Type B pancreatic cell (in vitro differentiated cells): ENCODE measurements at places on chromosomes 11 and 22. TPM values are rescaled to one million over a fixed set of nuclear protein-coding genes. Genes with fewer than 3 reads are reported as not detected.

The RTN4RL2 gene
- 8.6 and 10.4 TPM in 2 replicates for total RNA-seq

The FAM83F gene
- total RNA-seq, result 12.4 and 37.5 TPM in 2 replicates

The ZDHHC24 gene
- total RNA-seq, result 8.7 and 12.7 TPM in 2 replicates

The MAML2 gene
- total RNA-seq, result 20.8 and 33.6 TPM in 2 replicates

The FOLR2 gene
- total RNA-seq, result not detected in 2 replicates

The OR10D3 gene
- 0.26 TPM in 1 of 2 replicates, not detected in the other for total RNA-seq

The MYBPC3 gene
- total RNA-seq, result 0.40 and 1.8 TPM in 2 replicates

The PAX6 gene
- 18.9 and 23.8 TPM in 2 replicates for total RNA-seq

The OR5D16 gene
- not detected in 2 replicates for total RNA-seq

The YAP1 gene
- total RNA-seq, result 183 and 199 TPM in 2 replicates

The SSTR3 gene
- total RNA-seq, result 2.4 and 3.4 TPM in 2 replicates

GRCh38 chr11:126494831-126495230 is 139.3 kb downstream of the ST3GAL4 start:
- DNase-seq, result no peak

DNA sequence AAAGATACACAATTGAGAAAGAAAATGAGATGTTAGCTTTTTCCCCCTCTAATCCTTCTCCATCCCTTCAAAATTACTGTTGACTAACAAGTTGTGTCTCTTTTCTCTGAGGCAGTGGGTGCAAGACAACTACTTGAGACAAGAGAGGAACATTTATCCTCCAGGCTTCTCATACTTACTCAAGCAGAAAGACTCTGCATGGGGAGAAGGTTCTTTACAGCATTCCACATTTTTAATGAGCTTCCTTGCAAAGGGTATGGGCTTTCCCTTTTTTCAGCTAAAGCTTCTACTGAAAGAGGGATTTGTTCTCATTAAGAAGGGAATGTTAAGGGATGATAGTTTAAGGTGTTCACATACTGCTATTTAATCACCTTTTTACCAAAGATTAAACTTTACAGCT is 47.8 kb downstream of the PAX6 start:
- no peak for DNase-seq

DNA sequence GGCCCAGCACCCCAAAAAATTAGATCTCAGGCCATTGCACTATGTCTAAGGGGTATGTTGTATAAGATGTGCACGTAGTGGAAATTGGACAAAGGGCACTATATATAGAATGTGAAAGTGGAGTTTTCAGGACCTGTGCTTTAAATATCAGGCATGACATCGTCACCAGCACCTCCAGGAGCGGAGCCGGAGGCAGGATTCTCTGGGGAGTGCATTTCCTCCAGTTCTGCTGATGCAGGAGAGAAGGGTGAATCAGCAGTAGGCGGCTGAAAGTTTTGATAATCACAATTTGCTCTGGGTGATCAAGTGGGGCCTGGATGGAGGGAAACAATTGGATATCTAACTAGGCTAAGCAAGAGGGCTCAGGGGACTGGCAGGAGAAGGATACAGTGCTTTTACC is 69.1 kb upstream of the NTM start:
- DNase-seq, result no peak

DNA sequence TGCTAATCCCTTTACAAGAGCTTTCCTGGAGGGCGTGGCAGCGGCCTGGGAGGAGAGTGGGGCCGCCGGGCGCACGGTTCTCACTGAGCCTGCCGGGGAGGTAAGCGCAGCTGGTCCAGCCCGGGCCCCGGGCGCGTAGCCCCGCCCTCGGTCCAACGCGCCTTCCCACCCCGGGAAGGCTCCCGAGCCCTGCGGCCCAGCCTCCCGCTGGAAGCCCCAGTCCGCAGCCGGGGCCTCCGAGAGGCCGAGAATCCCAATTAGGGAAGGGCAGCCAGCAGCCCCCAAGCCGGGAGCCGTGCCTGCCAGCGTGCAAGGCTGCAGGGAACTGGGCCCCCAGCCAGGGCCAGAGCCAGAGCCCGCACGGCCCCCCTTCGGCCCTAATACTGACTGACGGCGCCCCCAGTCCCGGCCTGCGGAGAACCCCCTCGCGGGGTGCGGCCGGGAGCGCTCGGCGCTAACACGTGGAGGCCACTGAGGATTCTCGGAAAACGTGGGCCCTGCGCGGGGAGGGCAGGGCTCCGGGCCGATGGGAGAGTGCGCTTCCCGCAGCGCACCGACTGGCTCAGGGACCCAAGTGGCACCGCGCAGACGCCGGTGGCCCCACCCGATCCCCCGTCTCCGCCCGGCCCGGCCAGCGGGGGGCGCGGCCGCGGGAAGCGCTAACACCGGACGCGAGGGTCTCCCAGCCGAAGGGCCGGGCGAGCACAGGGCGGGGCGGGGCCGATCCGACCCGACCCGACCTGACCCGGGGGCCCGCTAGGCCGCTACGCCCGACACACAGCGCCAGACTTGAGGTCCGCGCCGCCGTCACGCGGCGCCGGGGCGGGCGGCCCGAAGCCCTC is 5.7 kb downstream of the ZFTA start:
- peak; percentile 71 for DNase-seq

DNA sequence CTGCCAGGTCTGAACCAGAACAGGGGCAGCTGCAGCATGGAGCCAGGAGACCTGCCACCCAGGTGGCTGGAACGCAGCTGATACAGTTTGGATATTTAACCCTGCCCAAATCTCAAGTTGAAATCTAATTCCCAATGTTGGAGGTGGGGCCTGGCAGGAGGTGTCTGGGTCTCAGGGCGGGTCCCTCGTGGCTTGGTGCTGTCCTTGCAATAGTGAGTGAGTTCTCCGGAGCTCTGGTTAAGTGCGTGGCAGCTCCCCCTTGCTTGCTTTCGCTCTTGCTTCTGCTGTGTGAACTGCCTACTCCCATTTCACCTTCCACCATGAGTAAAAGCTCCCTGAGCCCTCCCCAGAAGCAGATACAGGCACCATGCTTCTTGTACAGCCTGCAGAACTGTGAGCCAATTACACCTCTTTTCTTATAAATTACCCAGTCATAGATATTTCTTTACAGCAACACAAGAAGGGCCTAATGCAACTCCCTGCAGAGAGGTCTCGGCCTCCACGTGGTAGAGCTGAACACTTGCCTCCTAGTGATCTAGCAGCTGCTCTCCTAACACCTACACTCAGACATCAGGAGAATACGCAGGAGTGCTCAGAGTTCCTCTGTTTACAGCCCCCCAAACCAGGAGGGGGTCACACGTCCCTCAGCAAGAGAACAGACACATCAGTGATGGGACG is 203.7 kb downstream of the CTTN start:
- no peak for DNase-seq

GRCh38 chr11:96111308-96111707 is 187.4 kb upstream of the MTMR2 start:
- DNase-seq, result no peak

DNA sequence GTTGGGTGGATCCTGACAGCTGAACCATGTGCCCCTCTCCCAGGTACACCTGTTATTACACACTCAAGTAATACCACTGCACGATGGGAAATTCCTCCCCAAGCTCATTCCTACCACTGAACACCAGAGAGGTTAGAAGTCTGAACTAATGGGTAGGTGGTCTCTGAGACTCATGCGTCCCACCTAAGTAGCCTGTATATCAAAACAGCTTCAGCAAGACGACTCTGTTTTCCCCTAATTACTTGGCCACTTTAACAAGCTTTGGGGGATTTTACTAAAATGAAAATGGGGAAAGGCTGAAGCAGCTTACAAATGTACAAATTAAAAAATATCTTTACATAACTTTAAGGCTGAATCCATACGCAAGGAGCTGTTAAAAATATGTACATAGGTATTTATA is 29.4 kb downstream of the LGR4 start:
- DNase-seq, result no peak

DNA sequence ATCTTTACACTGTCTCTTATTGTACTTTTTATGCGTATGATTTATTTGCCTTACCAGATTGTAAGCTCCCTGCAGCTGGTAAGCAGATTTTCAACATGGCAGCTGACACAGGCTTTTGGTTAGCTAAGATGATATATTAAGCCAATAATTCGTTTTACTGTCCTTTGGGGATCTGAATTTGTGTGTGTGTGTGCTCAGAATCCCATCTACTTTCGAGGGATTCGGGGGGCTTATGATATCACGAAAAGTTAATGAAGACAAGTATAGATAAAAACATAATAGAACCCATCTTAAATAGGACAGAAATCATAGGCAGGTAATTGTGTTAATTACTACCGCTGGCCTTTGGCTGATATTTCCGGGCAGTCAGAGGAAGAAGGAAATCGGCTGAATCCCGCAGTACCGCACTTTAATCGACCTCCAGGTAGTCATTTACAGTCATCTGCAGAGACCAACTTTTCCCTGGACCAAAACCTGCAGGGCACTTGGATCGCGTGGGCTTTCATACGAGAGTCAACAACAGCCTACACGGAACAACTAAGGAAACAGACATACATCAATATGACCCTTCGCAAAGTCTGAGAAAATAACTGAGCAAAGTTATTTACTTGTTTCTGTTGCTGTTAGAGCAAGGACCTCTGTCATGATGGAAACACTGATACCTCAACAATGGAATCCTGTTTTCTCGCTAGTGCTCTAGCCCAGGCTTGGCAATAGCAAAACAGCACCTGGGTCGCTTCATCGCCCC is 802 bp downstream of the KBTBD3 start:
- DNase-seq, result no peak

- no peak for DNase-seq
Observed at GRCh38 chr11:106624377-106624776, 393.9 kb downstream of the GUCY1A2 start.

- DNase-seq, result no peak
Observed at GRCh38 chr22:45212306-45212709, 28.4 kb downstream of the KIAA0930 start.

DNA sequence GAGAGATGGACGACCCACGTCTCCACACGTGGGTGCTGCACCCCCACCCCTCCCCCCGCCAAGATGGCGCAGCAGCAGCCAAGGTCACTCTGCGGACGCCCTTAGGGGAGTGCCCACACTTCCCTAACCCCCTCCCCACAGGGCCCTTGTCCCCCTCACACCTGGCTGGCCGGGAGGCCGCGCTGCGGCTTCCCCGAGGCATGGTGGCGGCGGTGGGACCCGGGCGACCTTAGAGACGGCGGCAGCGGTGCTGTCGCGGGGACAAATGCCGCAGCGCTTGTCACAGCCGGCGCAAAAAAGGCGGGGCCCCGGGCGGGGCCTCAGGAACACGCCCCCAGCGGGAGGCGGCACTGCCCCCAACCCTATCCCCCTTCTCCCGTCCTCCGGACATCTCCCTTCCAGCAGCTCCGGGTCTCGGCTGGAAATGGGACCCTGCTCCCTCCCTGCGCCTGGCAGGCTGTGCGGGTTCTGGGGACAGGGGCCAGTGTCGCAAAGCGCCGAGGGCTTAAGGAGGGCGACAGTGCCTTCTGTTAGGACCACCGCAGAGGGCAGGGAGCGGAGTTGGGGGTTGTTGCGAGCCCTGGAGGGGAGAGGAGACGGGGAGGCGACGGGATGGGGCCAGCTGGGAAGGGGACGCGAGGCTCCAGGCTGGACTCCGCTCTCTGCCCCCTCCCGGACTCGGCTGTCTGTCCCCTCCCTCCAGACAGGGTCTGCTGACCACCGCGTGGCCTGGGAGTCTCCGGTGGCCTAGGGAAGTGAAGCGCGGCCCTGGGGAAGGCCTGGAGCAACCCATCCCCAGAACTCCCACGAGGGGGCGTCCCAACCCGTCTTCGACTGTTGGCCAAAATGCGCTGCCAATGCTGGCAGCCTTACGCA is at the start of gene CHCHD10:
Gene CHCHD10 (minus strand): TSS at position 300 of the 876 bp plus-strand sequence. CDS start 98 bp downstream, at position 202.
- peak; percentile 89 for DNase-seq

DNA sequence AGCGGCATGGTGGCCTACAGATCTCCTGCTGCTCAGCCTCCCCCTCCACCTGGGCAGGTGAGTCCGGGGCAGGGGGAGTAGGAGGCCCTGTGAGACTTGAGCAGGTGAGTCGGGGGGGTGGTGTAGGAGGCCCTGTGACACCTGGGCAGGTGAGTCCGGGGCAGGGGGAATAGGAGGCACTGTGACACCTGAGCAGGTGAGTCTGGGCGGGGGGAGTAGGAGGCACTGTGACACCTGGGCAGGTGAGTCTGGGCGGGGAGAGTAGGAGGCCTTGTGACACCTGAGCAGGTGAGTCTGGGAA is 299.3 kb downstream of the BRD1 start:
- DNase-seq, result no peak

DNA sequence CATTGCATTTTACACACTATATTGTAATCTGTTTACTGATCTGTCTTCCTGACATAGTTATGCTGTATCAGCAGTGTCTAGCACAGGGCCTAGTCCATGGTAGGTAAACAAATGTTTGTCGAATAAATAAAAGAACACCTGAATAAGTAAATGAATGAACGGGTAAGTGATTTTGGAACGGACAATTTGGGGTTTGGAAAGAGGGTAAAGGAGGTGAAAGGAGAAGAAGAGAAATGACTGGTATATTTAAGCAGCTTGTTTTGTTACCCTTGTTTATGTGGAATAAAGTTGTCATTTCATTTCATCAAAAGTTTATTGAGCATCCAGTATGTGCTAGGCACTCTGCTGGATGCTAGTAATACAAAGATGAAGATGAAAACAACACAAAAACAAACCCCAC is at the start of gene HEPN1:
Gene HEPN1 (plus strand): TSS at position 301 of the 400 bp plus-strand sequence.
- no peak for DNase-seq

DNA sequence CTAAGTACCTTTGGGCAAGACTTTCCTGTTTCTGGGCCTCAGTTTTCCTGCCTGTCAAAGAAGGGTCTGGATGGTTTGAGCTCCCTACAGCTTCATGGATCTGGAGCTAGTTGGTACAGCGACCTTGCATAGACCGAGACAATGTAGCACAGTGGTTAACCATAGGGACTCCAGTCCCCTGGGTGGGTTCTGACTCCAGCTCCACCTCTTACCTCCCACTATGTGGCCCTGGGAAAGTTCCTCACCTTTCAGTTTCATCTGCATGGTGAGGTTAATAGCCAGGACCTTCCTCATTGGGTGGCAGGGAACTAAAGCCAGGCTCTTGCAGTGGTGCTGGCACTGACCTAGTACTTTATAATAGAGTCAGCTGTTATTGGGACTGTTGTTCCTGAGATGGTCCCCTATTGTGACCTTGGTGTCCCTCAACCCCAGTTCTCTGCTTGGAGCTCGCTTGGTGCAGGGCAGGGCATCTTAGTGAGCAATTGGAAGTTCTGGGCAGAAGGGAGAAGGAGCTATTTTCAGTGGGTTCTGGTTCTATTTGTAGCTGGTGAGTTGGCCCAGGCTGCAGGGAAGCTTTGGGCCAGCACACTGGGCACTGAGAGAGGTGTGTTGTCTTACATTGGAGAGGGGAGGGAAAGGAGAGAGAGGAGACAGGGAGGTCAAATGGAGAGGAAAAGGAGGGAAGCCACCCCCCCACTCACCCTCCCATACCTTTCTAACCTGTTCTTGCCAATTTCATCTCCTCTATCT is 10.7 kb upstream of the MTMR3 start:
- peak; percentile 32 for DNase-seq

DNA sequence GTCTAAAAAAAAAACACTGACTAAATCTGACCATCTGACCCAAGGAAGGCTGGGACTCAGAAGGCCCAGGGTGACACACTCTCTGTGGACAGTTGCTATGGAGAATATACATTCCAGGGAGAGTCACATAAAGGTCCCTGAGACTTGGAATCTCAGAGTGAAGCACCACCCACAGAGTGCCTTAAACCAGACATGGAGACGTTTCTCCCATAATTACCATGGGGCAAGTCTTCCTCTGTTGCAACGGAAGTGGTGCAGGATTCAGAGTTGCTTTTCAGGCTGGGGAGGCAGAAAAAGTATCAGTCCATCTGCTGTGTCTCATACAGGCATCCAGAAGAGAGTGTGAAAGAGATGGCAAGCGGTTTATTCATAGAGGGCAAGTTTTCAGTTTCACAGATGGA is 58.7 kb upstream of the SLN start:
- DNase-seq, result no peak
